H9 (cell line): ENCODE measurements at places on chromosomes 3 and 15. TPM values are rescaled to one million over a fixed set of nuclear protein-coding genes. Genes with fewer than 3 reads are reported as not detected.

GOLGA8N gene
- total RNA-seq: 0.50 and 0.57 TPM in 2 replicates

PP2D1 gene
- not detected in 2 replicates for total RNA-seq

RTP4 gene
- total RNA-seq: not detected in 2 replicates

SSUH2 gene
- total RNA-seq: 0.61 and 0.64 TPM in 2 replicates

EPHB3 gene
- total RNA-seq: 0.59 and 1.0 TPM in 2 replicates

SLC51B gene
- total RNA-seq: not detected in 2 replicates

CD80 gene
- not detected in 2 replicates for total RNA-seq

BSN gene
- total RNA-seq: 1.9 and 2.4 TPM in 2 replicates

P2RY1 gene
- total RNA-seq: 6.3 and 6.4 TPM in 2 replicates

MME gene
- total RNA-seq: 14.6 and 16.4 TPM in 2 replicates

ARRDC4 gene
- 8.1 and 8.7 TPM in 2 replicates for total RNA-seq

PDZRN3 gene
- total RNA-seq: 5.5 and 5.9 TPM in 2 replicates

CHL1 gene
- total RNA-seq: 0.04 TPM in 1 of 2 replicates, not detected in the other

TRAIP gene
- total RNA-seq: 30.9 and 36.7 TPM in 2 replicates

CAND2 gene
- total RNA-seq: 10.2 and 10.7 TPM in 2 replicates

MKRN2 gene
- 17.1 and 18.1 TPM in 2 replicates for total RNA-seq

CCR3 gene
- total RNA-seq: not detected in 2 replicates

STRIT1 gene
- 0.26 TPM in 1 of 2 replicates, not detected in the other for total RNA-seq

GABRR3 gene
- not detected in 2 replicates for total RNA-seq

SQOR gene
- 0.17 TPM in 1 of 2 replicates, not detected in the other for total RNA-seq

GOLGA8T gene
- total RNA-seq: 0.53 TPM in 1 of 2 replicates, not detected in the other

SV2B gene
- total RNA-seq: 0.07 TPM in 1 of 2 replicates, not detected in the other

FEZF2 gene
- total RNA-seq: 0.11 TPM in 1 of 2 replicates, not detected in the other

MTHFS gene
- total RNA-seq: 36.9 and 39.9 TPM in 2 replicates

CNTN3 gene
- total RNA-seq: 0.29 TPM in 1 of 2 replicates, not detected in the other

ARHGEF26 gene
- 12.4 and 13.7 TPM in 2 replicates for total RNA-seq

PATL2 gene
- total RNA-seq: 0.46 and 0.55 TPM in 2 replicates

ERC2 gene
- total RNA-seq: 15.4 and 15.5 TPM in 2 replicates

FOXP1 gene
- total RNA-seq: 71.3 and 75.3 TPM in 2 replicates

FMN1 gene
- total RNA-seq: 1.9 and 2.0 TPM in 2 replicates

SEMA3G gene
- 1.7 and 2.4 TPM in 2 replicates for total RNA-seq

CCDC39 gene
- total RNA-seq: 0.59 and 0.79 TPM in 2 replicates

RAB43 gene
- total RNA-seq: 13.6 and 14.8 TPM in 2 replicates

VGLL3 gene
- total RNA-seq: 19.5 and 19.7 TPM in 2 replicates

EXD1 gene
- not detected in 2 replicates for total RNA-seq

GCNT3 gene
- not detected in 2 replicates for total RNA-seq
